ENCODE measurements at places on chromosomes 2 and 18.

DNA sequence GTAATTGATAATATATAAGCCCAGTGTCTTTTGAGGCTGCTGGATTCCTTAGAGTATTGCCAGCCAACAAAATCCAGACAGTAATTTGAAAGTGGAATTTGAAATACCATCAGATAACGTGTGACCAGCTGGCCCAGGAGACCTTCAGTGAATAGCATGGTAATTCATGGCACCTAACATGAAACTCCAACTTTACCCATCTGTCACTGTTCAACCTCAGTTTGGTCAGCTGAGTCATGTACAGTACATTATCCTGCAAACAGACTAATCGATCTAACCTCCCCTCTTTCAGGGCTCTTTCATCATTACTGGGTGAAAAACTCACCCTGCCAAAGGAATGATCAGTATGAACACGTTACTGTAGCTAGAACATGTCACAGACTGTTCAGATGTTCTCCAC is 230.6 kb downstream of the DOK6 start:
- no peak overlapping the region for H3K27ac ChIP-seq
- no peaks in the 10 kb centered on the region for H3K36me3 ChIP-seq
- H3K27me3 ChIP-seq, result no peaks in the 10 kb centered on the region
- no peaks in the 10 kb centered on the region for H3K4me1 ChIP-seq

- no peaks in the 10 kb centered on the region for H3K36me3 ChIP-seq
- H3K27ac ChIP-seq, result no peak overlapping the region
- DNase-seq, result no peak
- H3K4me3 ChIP-seq, result no peak overlapping the region
- H3K4me1 ChIP-seq, result no peaks in the 10 kb centered on the region
- no peaks in the 10 kb centered on the region for H3K27me3 ChIP-seq
Observed at GRCh38 chr2:105924932-105925331, 180.2 kb downstream of the NCK2 start.

DNA sequence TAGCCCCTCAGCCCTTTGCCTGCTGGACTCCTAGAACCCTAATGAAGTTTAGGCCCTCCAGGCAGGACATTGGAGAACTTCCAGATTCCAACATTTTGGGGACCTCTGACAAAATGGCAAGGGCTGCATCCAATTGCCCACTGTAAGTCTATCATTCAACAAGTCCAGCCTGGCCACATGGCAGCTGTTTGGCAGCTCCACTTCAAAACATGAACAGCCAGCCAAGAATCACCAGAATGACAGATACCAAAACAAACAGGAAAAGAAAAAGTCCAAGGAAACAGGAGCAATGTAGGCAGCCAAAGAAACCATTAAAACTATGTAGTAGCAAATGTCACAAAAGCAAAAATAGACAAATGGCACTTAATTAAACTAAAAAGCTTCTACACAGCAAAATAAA is 25.5 kb downstream of the SLC4A5 start:
- peaks cover 5% of the 10 kb centered on the region for H3K4me1 ChIP-seq
- no peaks in the 10 kb centered on the region for H3K27me3 ChIP-seq
- peaks cover 2% of the 10 kb centered on the region for H3K36me3 ChIP-seq
- no peak overlapping the region for H3K27ac ChIP-seq
- DNase-seq, result no peak
- no peak overlapping the region for H3K4me3 ChIP-seq

DNA sequence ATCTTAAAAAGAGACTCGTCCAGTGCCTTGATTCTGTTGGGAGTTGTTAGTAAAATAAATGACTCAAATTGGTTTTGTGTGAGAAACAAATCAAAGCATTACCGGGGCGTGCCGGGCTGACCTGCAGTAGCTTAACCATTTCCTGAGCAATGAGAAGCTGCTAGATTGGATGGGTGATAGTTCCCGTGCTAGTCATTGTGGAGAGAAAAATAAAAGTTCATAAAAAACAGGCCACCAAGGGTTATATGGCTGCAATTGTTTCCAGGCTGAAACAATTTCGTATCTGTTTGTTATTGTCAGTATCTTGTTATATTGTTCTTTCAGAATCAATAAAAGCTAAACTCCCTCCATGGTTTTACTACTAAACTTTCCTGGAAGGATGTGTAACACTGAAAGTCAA is 314.4 kb downstream of the MTX2 start:
- H3K36me3 ChIP-seq, result no peaks in the 10 kb centered on the region
- no peak overlapping the region for H3K4me3 ChIP-seq
- H3K27ac ChIP-seq, result no peak overlapping the region
- no peaks in the 10 kb centered on the region for H3K27me3 ChIP-seq
- no peak for DNase-seq

DNA sequence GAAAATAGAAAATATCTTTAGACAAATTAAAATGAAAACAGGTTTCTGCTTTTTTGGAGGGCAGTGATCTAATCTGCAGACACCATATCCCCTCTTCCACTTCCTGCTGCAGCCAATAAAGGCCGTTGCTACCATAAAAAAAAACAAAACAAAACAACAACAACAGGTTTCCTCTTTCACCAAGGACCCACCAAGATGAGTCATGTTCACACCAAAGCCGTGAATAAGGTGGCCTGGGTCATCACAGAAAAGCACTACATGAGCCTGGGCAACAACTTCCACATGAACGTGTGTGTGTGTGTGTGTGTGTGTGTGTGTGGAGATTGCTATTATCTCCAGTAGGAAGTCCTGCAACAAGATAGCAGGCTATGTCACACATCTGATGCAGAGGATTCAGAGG is 24.8 kb upstream of the TFCP2L1 start:
- DNase-seq, result no peak
- no peak overlapping the region for H3K27ac ChIP-seq
- H3K4me1 ChIP-seq, result no peaks in the 10 kb centered on the region
- peaks cover 8% of the 10 kb centered on the region for H3K27me3 ChIP-seq

DNA sequence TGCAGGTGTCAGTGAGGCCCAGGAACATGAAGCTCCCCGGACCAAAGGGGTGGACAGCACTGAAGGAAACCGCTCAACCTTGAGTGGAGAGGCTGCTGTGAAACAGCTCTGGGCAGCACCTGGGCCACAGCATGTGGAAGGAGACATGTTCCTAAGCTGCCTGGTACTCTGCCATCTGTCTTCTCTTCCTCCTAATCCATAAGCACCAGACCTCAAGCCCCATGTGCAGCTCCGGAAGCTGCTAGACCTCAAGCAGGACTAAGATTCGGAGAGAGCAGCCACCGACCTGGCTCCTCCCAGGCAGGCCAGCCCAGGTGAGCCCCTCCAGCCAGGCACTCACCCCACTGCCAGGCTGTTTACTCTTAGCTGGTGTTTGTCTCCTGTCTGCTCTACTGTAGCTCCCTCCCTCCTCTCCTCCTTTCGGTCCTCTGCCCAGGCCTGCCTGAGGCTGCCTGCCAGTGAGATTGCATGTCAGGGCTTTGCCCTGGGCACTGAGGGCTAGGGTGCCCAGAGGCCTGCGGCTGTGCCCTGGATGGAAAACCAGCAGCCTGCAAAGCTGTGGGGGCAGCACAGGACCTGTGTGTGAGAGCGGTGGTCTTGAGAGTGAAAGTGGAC is 53.7 kb downstream of the BCL11A start:
- no peaks in the 10 kb centered on the region for H3K27me3 ChIP-seq
- no peak overlapping the region for H3K4me3 ChIP-seq
- no peak overlapping the region for H3K27ac ChIP-seq
- no peaks in the 10 kb centered on the region for H3K4me1 ChIP-seq
- no peak for DNase-seq

DNA sequence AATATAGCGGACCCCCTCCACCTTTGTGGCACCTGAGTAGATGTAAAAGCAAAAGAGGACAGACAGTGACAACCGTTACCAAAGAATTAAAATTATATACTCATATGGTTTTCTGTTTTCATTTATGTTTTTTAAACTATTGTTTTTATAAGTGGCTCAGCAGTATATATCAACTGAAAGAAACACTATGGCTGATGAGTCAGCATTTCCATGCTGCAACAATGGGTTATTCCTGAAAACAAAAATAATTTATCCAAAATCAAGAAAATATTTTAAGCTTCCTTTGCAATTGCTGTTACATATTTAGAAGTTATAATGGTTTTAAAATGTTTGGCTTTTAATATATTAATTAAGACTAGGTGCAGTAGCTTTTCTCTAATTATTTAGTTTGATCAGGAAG is 17.7 kb downstream of the MRPS9 start:
- H3K4me1 ChIP-seq, result no peaks in the 10 kb centered on the region
- H3K36me3 ChIP-seq, result peaks cover under 1% of the 10 kb centered on the region
- H3K27me3 ChIP-seq, result no peaks in the 10 kb centered on the region
- no peak overlapping the region for H3K27ac ChIP-seq

DNA sequence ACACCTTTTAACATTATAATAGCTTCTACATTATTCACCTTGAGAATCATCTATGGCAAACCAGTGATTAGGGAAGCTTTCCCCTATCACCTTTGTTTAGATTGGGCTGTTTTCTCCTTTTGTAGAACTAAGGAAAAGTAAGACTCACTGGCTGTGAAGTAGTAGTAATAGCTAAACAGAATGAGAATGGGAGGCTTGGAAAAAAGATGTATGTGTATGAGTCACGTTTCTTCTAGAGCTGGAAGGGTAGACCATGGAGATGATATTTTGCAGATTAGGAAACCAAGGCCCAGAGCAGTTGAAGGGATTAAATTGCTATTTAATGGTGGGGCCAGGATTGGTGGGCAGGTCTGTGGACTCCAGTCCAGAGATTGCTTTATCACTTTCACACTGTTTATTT is 214.5 kb downstream of the MCFD2 start:
- DNase-seq, result peak; percentile 51
- no peaks in the 10 kb centered on the region for H3K27me3 ChIP-seq
- H3K36me3 ChIP-seq, result no peaks in the 10 kb centered on the region
- no peak overlapping the region for H3K4me3 ChIP-seq

DNA sequence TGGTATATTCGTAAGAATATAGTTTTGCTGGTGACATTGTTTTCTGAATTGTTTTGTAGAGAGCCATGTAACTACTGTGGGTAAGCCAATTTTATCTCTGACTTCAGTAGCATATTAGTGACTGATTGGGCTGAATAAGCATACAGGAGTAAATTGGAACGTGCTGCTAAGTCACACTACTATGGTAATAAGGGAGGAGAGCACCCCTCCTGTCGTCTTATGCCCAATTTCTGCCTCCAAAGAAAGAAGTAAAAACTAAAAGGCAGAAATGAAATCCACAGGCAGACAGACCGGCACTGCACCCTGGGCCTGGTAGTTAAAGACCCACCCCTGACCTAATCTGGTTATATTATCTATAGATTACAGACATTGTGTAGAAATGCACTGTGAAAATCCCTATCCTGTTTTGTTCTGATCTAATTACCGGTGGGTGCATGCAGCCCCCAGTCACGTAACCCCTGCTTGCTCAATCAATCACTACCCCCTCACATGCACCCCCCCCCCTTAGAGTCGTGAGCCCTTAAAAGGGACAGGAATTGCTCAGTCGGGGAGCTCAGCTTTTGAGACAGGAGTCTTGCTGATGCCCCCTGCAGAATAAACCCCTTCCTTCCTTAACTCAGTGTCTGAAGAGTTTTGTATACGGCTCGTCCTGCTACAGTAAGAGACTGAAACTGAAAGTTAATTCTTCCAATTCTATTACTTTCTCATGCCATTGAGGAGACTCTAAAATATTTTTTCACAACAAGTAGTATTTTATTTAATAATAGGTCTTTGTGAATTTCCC is 167.0 kb downstream of the ZNF804A start:
- H3K27me3 ChIP-seq, result no peaks in the 10 kb centered on the region
- H3K4me3 ChIP-seq, result no peak overlapping the region
- H3K27ac ChIP-seq, result no peak overlapping the region
- no peaks in the 10 kb centered on the region for H3K36me3 ChIP-seq

DNA sequence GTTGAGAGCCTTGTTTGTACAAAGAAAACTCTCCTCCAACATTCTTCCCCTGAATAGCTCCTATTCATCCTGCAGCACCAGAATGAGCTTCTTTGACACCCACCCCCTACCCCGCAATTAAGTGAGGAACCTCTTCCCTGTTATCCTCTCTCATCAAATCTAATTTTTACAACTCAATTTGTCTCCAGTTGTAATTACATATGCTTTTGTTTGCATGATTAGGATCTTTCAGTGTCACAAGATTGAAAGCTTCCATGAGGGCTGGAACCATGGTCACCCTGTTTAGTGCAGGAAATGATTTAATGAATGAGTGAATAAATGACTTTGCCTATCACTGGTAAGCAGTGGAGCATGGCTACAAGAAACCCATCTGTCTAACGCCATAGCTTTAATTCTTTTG is 334.6 kb upstream of the KLHL29 start:
- no peaks in the 10 kb centered on the region for H3K27me3 ChIP-seq
- no peaks in the 10 kb centered on the region for H3K36me3 ChIP-seq
- no peak overlapping the region for H3K27ac ChIP-seq

GRCh38 chr2:124894199-124894598 is 869.1 kb downstream of the CNTNAP5 start:
- no peak for DNase-seq
- H3K4me3 ChIP-seq, result no peak overlapping the region
- no peaks in the 10 kb centered on the region for H3K36me3 ChIP-seq
- no peaks in the 10 kb centered on the region for H3K27me3 ChIP-seq
- H3K27ac ChIP-seq, result no peak overlapping the region
- peaks cover 4% of the 10 kb centered on the region for H3K4me1 ChIP-seq

- no peaks in the 10 kb centered on the region for H3K4me1 ChIP-seq
- no peak overlapping the region for H3K27ac ChIP-seq
- no peaks in the 10 kb centered on the region for H3K27me3 ChIP-seq
- H3K4me3 ChIP-seq, result no peak overlapping the region
- peak; percentile 16 for DNase-seq
- no peaks in the 10 kb centered on the region for H3K36me3 ChIP-seq
Observed at GRCh38 chr2:188497726-188498125, 206.1 kb downstream of the GULP1 start.

- H3K4me3 ChIP-seq, result no peak overlapping the region
- H3K27me3 ChIP-seq, result no peaks in the 10 kb centered on the region
- no peak for DNase-seq
- H3K36me3 ChIP-seq, result no peaks in the 10 kb centered on the region
- H3K27ac ChIP-seq, result no peak overlapping the region
Observed at GRCh38 chr2:6648596-6649247, 217.0 kb downstream of the CMPK2 start.

DNA sequence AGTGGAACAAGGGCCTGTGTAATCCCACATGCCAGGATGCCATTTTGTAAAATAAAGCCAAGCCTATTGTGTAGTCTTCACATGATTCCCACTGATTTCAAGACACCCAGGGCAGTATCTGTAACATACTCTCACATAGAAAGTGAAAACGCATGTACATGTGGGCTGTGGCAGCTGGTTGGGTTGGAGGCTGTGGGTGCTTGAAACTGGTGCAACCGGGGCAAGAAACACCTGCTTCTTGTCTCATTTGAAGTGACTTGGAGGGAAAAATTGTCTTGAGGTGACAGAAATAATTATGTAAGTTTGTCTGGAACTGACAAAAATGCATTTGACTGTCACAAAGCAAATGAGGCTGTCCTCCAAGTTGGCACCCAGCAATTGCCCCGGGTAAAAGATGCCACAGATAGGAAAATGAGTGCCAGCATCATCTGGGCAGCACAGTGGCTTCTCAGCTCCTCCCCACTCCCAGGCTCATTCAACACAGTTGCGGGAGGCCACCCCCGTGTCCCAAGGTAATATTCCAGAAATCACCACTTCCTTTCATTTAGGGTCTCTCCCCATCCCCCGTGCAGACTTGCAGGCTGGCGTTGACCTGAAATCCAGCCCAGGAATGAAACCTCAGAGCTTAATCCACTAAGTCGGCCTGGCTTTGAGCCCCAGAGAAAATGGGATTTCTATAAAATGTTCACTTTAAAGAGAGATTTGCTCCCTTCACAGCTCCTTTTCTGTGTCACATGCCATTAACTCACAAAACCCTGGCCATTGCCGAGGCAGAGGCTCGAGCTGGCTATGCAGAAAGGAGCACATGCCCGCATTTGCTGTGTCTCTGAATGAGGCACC is 293.9 kb upstream of the PARD3B start:
- H3K4me1 ChIP-seq, result peaks cover 17% of the 10 kb centered on the region
- H3K27ac ChIP-seq, result no peak overlapping the region
- no peak overlapping the region for H3K4me3 ChIP-seq
- H3K27me3 ChIP-seq, result peaks cover 24% of the 10 kb centered on the region
- no peaks in the 10 kb centered on the region for H3K36me3 ChIP-seq
